ENCODE measurements at places on chromosomes 4 and X.
A peak's percentile ranks its signal among the peaks of the same experiment; 100 is the strongest.

DNA sequence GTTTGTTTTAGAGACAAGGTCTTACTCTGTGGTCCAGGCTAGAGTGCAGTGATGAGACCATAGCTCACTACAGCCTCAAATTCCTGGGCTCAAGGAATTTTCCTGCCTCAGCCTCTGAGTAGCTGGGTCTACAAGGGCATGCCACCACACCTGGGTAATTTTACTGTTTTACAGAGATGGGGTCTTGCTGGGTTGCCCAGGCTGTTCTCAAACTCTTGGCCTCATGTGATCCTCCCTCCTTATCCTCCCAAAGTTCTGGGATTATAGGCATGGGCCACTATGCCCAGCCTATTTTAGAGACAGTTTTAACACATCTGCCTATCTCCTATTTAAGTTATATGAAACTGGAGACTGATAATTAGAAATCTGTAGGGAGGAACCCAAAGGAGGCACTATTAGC lies 53.8 kb downstream of the SPRY1 start:
- no peak for DNase-seq

DNA sequence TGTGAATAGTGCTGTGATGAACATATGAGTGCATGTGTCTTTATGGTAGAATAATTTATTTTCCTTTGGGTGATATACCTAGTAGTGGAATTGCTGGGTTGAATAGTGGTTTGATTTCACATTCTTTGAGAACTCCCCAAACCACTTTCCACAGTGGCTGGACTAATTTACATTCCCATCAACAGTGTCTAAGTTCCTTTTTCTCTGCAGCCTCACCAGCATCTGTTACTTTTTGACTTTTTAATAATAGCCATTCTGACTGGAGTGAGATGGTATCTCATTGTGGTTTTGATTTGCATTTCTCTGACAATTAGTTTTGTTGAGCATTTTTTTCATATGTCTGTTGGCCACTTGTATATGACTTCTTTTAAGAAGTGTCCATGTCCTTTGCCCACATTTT lies 29.1 kb downstream of the JADE3 start:
- DNase-seq = no peak

DNA sequence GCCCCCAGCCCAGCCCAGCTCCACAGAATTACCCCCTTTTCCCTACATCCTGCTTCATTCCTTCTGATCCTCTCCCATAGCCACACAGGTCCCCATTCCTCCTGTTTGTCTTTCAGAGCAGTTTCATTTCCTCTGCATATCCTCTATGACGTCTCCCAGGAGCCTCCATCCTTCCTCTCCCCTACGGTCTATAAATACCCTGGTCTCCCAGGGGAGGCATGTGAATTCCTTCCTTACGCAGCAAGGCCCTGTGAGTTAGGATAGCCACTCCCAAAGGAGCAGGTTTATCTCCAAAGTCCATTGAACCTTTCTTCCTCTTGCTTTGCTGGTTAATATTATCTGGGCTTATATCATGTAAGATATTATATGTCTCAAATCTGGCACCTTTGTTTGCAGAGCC lies 8.4 kb upstream of the APLN start:
- no peak for DNase-seq

DNA sequence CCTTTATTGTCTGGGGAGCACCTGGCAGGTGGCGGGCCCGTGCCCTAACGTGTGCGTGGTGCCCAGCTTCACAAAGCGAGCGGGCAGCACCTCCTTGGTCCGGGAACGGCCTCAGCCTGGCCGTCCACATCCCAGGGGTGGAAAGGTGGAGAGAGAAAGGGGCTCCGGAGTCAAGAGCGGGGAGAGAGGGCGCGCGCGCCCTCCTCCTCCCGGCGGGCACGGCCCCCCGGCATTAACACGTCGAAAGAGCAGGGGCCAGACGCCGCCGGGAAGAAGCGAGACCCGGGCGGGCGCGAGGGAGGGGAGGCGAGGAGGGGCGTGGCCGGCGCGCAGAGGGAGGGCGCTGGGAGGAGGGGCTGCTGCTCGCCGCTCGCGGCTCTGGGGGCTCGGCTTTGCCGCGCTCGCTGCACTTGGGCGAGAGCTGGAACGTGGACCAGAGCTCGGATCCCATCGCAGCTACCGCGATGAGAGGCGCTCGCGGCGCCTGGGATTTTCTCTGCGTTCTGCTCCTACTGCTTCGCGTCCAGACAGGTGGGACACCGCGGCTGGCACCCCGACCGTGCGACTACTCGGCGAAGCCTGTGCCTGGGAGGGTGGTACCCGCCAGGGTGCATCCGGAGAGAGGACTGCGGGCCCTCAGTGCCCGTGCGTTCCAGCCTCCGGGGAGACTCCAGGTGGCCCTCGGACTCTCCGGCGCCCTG lies at the start of gene KIT:
KIT (plus strand) TSS at position 407 of the 701 bp plus-strand sequence; CDS start at position 465, 58 bp downstream.
- DNase-seq = peak; percentile 43

GRCh38 chr4:138449938-138450337 lies 207.8 kb upstream of the SLC7A11 start:
- no peak for DNase-seq

DNA sequence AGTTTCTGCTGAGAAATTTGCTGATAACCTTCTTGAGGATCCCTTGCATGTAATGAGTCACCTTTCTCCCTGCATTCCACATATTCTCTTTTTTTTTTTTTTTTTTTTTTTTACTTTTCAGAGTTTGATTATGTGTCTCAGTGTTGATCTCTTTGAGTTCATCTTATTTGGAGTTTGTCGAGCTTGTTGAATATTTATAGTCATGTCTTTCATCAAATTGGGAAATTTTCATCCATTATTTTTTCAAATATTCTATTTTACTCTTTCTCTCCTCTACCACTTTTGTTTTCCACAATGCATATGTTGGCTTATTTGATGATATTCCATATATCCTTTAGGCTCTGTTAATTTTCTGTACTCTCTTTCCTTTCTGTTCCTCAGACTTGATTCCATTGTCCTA lies 136.1 kb downstream of the MAD2L1 start:
- DNase-seq = no peak

DNA sequence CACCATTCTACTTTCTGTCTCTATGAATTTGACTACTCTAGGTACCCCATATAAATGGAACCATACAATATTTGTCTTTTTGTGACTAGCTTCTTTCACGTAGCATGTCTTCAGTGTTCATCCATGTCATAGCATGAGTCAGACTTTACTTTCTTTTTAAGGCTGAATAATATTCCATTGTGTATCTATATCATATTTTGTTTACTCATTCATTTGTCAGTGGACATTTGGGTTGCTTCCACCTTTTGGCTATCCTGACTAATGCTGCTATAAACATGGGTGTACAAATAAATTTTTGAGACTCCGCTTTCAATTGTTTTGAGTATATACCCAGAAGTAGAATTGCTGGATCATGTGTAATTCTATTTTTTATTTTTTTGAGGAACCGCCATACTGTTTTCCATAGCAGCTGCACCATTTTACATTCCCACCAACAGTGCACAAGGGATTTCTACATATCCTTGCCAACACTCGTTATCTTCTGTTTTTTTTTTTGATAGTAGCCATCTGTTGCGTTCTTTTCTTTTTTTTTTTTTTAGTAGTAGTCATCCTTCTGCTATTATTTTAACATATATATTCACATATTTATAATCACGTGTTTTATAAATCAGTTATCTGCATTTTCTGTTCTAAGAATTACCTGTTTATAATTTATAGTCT lies 158.0 kb upstream of the MED14 start:
- DNase-seq = no peak

- DNase-seq = no peak
Measured at GRCh38 chrX:1511150-1511549, 25.8 kb downstream of the P2RY8 start.

- no peak for DNase-seq
Measured at GRCh38 chrX:12693754-12694153, 97.5 kb upstream of the PRPS2 start.

DNA sequence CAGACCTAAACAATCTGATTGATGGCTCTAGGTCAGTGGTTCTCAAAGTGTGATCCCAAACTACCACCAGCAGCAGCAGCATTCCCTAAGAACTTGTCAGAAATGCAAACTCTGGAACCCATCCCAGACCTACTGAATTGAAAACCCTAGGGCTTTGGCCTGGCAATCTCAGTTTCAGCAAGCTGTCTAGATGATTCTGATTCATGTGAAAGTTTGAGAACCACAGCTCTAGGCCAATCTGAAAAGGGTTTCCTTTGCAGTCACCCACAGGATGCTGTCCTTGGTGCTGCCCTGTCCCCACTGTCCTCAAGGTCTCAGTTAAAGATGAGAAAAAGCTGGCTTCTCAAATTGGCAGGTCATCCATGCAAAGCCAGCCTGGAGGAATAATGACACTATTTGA lies 34.8 kb downstream of the SMPX start:
- DNase-seq = peak; percentile 31

DNA sequence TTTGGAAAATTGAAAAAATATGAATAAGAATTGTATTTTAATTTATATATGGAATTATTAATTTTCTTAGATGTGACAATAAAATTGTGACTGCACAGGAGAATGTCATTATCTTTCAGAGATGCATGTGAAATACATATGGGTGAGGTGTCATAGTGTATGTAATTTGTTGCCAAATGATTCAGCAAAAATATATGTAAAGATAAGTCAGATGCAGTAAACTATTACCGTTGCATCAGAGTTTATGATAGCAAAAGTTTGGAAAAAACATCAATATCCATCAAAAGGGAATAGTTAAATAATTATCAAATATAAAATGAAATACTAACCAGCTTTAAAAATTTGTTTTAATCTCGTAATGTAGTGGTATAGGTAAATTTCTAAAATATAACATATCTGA lies 10.4 kb upstream of the SLC7A11 start:
- DNase-seq = no peak

DNA sequence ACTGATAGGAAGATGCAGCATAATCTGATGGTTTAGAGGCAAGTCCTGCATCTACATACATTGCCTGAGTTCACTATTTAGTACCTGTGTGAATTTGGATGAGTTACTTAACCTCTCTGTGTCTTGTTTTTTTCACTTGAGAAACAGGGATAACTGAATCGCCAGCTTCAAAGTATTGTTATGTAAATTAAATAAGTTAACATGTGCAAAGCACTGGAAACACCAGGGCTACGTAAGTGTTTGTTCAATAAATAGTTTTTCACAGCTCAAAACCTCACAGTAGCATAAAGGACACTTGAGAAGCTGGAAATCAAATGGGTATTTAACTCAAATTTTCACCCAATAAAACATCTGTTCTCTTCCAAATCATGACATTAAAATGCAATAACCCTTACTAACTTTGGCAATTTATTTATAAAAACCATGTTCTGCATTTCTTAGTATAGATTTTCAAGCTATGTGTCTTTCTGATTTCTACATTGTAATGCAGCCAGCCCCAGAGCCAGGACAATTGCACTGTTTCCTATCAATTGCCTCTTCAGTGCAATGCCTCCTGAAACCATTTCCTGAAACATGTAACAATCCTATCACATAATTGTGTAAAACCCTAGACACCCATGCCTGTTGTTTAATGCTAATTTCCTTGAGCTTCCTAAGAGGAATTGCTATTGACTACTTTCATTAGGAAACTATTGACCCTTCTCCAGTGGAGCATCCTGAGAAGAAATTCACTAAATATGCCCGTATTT lies 177.1 kb downstream of the UNC5C start:
- no peak for DNase-seq

DNA sequence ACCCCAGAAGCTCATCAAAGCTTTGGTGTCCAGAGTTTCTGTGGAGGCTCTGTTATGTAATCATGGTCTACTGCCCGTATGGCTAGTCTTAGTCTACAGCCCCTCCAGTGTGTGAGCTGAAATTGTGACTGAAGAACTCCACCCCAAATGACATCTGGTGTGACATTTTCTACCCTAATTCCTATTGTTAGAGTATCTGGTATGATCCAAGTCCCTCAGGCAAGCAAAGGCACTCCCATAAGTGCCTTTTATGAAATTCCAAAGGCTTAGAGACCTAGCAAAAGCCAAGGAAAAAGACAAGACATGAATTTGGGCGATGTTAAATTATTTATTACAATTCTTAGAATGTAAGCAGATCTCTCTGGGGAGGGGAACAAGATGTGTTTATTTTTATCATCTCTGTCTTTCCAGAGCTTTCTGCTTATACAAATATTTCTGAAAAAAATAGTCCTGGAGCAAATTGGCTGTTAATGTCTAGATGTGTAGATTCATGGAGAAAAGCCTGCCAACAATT lies 417.4 kb downstream of the CCSER1 start:
- no peak for DNase-seq

DNA sequence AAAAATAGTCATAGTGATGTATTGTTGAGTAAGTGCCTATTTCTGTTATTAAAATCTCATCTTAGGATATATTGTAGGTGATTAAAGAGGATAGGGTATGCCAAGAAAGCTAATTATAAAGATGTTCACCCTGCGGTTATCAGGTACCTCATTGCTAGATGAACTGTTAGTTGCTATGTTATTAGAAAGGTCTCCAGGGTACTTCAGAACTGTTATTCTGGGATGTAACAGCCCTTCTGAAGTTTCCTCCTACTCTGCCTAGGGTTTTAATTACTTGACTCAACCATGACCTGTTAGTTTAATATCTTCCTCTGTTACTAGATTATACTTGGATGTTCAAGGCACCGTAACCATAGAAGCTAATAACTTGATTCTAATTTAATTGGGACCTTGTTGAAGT lies 15.4 kb downstream of the TMPRSS11E start:
- no peak for DNase-seq

DNA sequence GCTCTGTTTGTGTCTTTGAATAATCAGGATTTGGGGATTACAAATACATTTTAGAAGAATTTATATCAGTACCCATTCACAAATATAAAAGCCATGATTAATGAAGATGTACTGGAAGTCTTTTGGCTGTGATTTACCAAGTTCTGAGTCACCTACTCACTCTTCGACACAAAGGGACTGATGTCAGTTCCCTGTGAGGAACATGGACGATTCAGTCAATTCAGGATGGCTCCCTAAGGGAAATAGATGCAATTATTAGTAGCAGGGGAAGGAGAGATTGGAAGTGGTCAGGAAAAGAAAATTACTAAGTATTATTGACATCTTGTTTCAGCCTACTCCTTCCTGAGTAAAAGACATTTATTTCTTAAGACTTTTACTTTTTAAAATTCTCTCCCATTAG lies 550.7 kb upstream of the SLIT2 start:
- DNase-seq = no peak

- DNase-seq = no peak
Measured at GRCh38 chr4:40564004-40564403, 65.7 kb downstream of the RBM47 start.

GRCh38 chr4:182265881-182266280 lies 22.7 kb downstream of the TENM3 start:
- DNase-seq = peak; percentile 61

GRCh38 chr4:175806727-175807126 lies 5.3 kb downstream of the GPM6A start:
- DNase-seq = no peak

- peak; percentile 7 for DNase-seq
Measured at GRCh38 chr4:47669946-47670345, 167.9 kb downstream of the CORIN start.

GRCh38 chr4:108110450-108110849 lies 58.3 kb downstream of the LEF1 start:
- no peak for DNase-seq

- no peak for DNase-seq
Measured at GRCh38 chr4:114062499-114062898, 83.1 kb upstream of the ARSJ start.
